Activated naive CD8-positive, alpha-beta T cell treated with anti-CD3 and anti-CD28 coated beads, Interleukin-2, amount 50 U/mL, for 24 hours (primary cell): ENCODE measurements at places on chromosomes 4 and X.

DNA sequence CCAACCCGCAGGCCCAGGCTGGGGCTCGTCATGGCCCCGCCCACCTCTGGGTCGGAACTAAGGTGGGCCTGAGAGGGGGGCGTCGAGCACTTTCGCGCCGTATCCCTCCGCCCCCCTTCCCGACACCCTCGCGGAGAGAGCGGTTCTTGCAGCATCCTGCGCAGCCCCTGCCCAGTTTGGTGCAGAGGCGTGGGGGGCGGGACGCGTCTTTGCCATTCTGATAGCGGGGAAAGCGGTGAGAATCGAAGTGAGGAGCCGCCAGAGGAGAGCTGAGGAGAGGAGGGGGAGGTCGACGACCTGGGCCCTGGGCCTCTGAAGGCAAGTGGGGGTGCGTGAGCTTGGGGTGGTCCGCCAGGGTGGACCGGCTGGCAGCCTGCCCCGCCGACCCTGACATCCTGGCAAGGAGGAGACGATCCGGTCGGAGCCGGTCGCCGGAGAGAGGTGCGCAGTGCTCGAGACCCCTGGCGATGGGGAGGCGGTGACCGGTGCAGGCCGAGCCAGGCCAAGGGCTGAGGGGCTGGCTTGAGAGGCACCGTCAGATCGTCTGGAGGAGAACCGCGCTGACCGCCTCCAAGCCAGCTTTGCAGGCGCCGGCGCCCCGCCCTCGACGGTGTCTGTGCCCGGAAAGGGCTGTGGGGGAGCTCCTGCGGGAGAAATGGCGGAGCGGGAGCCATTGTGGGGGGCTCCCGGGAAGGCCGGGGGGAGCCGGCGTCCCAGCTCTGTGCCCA lies 25.5 kb downstream of the GPRASP3 start:
- peaks cover 8% of the 10 kb centered on the region for H3K4me1 ChIP-seq
- peaks cover 2% of the 10 kb centered on the region for H3K27me3 ChIP-seq
- no peaks in the 10 kb centered on the region for H3K36me3 ChIP-seq
- peak; percentile 34 for DNase-seq
- H3K27ac ChIP-seq = no peak overlapping the region
- H3K4me3 ChIP-seq = peak overlapping the region; percentile 70

DNA sequence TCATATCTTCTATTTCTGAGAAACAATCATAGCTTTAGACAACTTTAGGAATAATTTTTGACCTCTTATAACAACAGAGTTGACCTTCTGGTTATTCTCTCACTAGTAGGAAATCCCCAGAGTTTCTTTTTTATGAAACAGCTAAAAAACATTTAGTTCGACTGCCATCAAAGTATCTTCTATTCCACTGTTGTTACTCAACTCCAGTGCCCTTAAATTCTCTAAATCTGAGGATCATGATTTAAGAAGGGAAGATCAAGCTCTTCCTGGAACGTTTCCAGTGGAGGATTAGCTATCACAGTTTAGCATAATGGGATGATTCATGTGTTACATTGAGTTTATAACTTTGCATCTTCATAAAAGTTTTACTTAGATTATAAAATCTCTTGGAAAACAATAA lies 134.9 kb upstream of the VEGFC start:
- H3K4me1 ChIP-seq = no peaks in the 10 kb centered on the region
- H3K27me3 ChIP-seq = no peaks in the 10 kb centered on the region
- DNase-seq = no peak
- no peak overlapping the region for H3K27ac ChIP-seq
- H3K4me3 ChIP-seq = no peak overlapping the region

DNA sequence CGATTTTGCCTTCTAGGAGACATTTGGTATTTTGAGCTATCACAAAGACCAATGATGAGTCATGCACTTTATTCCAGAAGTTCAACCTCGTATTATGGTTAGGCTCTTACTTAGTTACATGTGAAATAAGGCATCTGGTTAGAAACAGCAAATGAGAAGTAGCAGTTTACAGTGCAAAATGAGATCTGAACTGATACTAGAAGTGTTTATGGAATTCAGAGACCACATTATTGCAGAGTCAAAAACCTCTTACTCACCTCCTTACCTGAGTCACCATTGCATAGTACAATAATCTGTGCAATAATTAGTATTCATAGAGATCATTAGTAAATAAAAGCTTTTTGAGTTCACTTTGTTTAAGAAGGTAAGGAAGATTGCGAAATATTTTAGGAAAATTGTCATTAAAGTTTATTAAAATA lies 38.7 kb downstream of the SEC24B start:
- peaks cover 29% of the 10 kb centered on the region for H3K36me3 ChIP-seq
- peaks cover 30% of the 10 kb centered on the region for H3K4me1 ChIP-seq
- peak overlapping the region; percentile 37 for H3K27ac ChIP-seq
- H3K4me3 ChIP-seq = no peak overlapping the region
- no peak for DNase-seq

DNA sequence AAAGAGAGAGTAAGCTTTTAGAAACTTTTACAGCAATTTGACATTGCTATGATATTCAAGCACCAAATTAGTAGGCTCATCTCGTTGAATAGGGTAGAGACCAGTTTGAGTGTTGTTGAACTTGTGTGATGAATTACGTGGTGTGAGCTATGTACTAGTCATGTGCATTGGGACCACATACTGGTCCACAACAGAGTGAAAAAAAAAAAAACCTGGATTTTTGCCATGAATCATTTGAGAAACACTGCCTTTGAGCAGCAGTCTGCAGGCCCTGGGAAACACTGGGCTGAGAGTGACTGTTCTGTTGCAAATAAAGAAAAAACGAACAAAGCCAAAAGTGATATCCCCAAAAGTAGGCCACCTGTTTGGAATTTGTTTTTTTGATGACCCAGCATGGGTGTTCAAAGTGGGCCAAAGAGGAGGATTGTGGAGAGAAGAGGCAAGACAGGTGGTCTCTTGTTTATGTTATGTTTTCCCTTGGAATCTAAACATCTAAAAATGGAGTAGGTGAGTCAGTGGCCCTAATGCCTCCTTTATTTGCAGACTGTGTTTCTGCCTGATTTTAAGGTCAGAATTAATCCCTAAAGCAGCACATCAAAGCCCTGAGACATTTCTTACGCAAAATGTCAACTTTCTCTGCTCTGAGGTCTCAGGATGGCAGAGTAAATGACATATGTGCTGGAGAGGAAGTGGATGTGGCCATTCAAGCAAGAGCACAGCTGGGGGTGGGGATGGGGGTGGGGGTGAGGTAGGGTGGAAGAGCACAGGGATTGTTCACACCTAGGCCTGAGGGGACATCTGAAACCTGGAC lies 33.5 kb downstream of the TAF7L start:
- H3K36me3 ChIP-seq = no peaks in the 10 kb centered on the region
- H3K4me3 ChIP-seq = no peak overlapping the region
- peaks cover 6% of the 10 kb centered on the region for H3K4me1 ChIP-seq

- H3K4me1 ChIP-seq = no peaks in the 10 kb centered on the region
- H3K27me3 ChIP-seq = peaks cover 26% of the 10 kb centered on the region
- DNase-seq = no peak
- H3K4me3 ChIP-seq = no peak overlapping the region
These were observed 18.5 kb upstream of the SGMS2 start for GRCh38 chr4:107806196-107806595.

DNA sequence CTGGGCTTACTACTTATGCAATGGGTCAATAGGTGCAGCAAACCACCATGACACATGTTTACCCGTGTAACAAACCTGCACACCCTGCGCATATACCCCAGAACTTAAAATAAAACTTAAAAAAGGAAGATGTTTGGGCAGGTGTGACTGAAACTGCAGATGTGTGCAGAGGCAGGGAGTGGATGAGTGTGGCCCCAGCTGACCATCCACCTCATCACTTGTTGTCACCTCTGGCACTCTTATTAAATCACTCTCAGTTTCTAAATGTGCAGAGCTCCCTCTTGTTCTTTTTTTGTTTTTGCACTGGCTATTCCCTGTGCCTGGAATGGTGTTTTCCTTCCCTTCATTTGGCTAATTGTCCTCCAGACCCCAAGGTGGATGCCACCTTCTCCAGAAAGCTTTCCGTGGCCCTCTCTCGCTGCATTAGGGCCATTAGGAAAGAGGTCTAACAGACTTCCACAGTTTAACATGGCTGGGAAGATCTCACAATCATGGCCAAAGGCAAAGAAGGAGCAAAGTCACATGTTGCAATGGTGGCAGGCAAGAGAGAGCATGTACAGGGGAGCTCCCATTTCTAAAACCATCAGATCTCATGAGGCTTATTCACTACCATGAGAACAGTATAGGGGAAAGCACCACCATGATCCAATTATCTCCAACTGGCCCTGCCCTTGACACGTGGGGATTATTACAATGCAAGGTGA lies 58.5 kb downstream of the SLC2A9 start:
- H3K4me3 ChIP-seq = no peak overlapping the region
- no peaks in the 10 kb centered on the region for H3K4me1 ChIP-seq
- H3K36me3 ChIP-seq = no peaks in the 10 kb centered on the region
- H3K27me3 ChIP-seq = no peaks in the 10 kb centered on the region
- DNase-seq = no peak
